ENCODE measurements at places on chromosomes 2 and 18. TPM values are rescaled to one million over a fixed set of nuclear protein-coding genes. Genes with fewer than 3 reads are reported as not detected.
A peak's percentile ranks its signal among the peaks of the same experiment; 100 is the strongest.

- no peak for DNase-seq
Observed at GRCh38 chr2:10591207-10591606, 98.6 kb downstream of the NOL10 start.

REG3G gene
- not detected for total RNA-seq

GRCh38 chr2:88753833-88754584, 62.5 kb downstream of the RPIA start:
- no peak for DNase-seq

DNA sequence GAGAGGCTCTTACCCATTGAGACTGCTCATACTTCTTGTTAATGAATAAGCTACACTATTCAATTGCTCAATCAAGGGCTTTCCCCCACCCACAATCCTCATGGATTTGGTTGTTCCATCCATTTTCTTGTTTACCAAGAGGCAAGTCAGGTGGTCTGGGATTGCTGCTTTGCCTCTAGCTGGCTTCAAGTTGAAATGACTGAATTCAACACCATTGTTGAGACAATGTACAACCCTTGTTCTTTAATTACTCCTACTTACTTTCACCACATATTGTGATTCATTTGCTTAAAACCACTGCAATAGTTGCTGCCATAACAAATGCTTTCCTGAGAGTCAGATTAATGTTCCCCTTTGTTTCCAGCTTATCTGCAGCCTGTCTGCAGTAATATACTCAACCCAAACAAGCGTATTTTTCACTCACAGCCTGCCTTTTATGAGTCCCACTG, 532.2 kb downstream of the RIT2 start:
- DNase-seq: no peak

C2orf92 gene
- 10.0 TPM for total RNA-seq

- DNase-seq: no peak
Observed at GRCh38 chr2:203982276-203982675, 45.7 kb downstream of the ICOS start.

SERPINB2 gene
- total RNA-seq: not detected

IL1B gene
- not detected for total RNA-seq

LHCGR gene
- not detected for total RNA-seq

ANKRD62 gene
- total RNA-seq: not detected

- DNase-seq: no peak
Observed at GRCh38 chr2:134736167-134736880, 17.5 kb upstream of the TMEM163 start.

DNA sequence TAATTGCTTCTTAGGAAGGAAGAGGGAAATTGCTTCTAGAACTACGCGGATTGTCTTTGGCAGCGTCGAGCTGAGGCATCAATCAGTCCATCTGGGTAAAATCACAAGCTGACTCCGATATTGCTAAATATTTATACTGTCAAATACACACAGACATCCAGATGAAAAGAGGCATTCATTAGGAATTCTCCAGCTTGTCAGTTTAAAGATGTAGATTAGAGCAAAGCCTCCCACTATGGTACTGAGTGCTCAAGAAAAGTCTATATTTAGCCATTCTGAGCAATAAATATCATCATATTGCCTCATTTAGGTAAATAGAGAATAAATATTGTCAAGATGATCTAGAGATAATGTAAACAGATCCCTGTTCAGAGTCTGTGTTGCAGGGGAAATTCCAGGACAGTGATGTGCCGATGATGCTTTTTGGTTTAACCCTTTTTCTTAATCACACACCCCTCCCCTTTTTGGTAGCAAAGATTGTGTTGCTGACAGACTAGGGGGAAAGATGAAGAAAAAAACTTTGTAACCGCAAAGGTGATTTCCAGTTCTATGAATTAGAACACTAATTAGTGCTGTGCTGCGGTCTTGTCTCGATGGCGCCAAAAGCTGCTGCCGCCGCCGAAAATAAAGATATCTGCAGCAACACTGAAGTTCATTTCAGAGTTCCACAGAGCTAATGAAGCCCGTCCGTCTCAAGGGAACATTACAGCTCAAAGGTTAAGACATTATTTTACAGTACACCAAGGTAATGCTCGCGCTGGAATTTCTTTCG, 171.8 kb downstream of the PTGR3 start:
- DNase-seq: no peak

GRCh38 chr2:129229830-129230441, 749.5 kb upstream of the RAB6C start:
- DNase-seq: no peak

TCF7L1 gene
- 35.0 TPM for total RNA-seq

DNA sequence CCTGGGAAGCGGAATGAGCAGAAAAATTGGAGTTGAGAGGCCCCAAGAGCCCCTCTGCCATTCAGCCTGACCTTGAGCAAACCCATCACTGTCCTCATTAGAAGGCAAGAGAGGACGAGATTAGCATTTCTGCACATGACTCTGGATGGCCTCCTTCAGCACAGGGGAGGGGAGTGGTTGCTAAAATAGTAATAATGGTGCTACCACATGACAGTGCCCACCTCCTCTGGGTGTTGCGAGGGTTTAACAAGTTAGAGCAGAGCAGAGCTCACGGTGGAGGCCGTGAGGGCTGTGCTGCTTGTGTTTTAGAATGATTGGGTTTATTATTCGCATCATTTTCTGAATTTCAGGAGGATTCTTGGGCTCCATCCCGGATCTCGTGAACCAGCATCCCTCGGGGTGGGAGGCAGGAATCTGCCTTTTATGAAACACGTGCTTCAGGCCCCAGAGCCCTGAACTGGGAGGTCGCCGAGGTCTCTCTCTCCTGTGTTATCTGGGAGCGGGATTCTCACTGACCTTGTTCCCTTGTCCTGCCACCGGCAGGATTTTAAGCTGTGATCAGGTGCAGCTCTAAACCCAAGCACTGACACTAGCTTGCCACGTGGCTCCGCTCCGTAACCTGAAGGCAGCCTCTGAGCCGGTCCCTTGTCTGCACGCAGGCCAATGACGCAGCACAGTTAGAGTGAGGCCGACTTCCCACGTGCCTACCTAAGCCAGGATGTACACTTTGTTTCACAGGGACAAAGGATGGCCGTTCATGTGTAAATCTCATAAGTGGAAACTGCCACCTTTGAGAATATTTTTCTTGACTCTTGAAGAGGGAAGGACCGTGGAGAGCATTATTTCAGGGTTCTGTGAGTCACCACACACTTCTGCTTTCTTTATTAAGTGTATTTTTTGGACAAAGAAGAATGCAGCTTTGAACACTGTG, 142.3 kb downstream of the ACOXL start:
- no peak for DNase-seq

GRCh38 chr18:1542230-1542774, 637.6 kb downstream of the ADCYAP1 start:
- DNase-seq: no peak

DNA sequence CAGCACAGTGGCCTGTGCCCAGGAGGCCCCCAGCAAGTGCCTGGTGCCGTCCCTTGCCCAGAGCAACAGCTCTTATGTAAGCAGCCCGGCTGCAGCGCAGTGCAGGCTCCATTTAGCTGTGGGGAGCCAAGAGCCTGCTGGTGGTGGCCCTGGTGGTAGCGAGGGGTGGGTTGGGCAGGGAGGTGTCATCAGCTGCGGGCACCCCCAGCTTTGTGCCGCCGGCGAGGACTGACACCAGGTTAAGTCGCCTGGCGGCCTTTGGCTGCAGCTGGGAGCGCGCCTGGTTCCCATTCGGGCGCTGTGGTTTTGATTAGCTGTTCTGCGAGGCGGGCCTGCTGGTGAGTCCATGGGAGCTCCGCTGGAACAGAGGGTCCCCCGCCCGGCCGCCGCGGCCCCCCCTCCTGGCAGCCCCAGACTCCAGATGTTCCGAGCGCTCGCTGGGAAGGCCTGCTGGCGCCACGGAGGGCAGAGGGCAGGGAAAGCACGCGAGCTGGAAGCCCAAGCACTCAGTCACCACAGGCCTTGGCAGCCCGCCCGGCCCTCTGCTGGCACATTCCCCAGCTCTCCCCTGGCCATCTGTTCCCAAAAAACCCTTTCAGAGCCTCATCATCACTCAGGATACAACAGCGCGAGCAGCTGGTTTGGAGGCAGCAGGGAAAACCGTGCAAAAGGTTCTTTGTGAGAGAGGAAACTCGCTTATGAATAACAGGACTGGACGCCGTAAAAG, 18.4 kb downstream of the ATOH8 start:
- peak; percentile 99 for DNase-seq

- DNase-seq: no peak
Observed at GRCh38 chr2:60867848-60868247, 13.5 kb upstream of the REL start.

- no peak for DNase-seq
Observed at GRCh38 chr2:231680992-231681852, 27.1 kb upstream of the PTMA start.

GRCh38 chr2:105879803-105880300, 135.1 kb downstream of the NCK2 start:
- DNase-seq: no peak

FBXO36 gene
- total RNA-seq: 3.0 TPM

DNA sequence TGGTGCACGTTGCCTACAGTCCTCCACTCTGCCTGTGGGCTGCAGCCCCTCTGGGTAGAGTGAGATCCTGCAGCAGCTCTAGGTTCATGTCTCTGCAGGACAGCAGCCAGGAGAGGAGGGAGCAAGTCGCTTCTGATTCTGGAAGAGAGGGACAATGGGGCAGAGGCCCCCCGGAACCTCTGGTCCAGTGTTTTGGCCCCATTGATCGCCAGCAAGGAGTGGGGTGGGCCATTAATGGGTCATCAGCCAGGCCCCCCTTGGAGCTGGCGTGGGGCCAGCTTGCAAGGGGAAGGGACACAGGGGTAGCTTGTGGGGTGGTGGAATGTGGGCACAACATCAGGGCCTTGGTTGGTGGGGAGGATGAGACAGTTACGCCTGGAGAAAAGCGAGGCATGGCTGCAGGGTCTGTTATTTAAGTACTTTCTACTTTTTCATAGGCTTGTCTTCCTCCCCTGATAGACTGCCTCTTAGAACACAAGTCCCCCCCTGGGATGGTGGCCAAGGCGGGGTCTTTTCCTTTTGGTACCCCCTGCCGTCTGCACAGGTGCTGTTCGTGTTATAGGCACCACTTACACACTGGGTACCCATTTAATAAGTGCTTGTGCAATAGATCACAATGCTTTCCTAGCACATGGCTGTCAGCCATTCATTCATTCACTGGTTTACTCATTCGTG, 44.6 kb downstream of the INHBB start:
- no peak for DNase-seq

MRO gene
- total RNA-seq: not detected

DNA sequence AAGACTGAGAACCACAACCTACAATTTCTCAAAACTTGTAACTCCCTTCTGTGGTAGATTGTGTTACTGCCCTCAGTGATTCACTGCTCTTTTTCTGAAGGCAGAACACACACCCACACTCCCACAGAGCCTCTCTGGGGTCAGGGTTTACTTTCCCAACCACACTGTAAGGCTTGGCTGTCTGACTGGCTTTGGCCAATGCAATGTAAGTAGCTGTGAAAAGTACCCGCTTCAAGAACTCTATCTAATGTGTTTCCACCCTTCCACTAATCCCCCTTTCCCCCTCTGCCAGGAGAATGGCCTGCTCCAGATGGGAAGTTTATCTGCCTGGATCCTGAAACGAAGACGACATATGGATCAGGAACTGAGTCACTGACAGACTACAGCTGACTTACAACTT, 222.7 kb downstream of the CDH2 start:
- DNase-seq: no peak

DNA sequence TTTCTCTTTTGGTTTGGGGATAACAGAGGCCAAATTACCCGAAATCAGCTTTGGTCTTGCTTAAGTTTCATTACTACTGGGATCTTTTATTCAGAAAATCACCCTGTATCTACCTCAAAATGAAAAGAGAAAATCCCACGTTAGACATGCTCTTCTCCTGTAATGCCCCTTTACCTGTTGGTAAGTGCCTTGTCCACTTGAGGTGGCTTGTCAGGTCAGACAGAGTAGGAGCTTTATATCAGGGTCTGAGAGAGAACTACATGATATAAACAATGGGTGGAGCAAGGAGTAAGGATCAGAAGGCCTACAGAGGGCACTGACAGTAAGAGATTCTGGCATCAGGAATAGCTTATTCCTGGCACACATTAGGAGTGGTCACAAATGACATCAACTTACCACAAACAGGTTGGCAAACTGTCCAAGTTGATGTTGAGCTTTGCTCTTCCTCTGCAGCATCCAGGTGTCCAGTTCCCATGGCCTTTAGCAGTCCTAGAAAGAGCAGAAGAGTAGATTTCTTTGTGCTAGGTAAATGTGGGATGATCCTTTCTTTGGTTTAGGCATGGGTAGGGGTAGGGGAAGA, at the start of gene REG1B:
Gene REG1B, minus strand, starts transcription at position 209 of the 580 bp plus-strand sequence. CDS start 381 bp downstream, outside the sequence.
- DNase-seq: no peak

DNA sequence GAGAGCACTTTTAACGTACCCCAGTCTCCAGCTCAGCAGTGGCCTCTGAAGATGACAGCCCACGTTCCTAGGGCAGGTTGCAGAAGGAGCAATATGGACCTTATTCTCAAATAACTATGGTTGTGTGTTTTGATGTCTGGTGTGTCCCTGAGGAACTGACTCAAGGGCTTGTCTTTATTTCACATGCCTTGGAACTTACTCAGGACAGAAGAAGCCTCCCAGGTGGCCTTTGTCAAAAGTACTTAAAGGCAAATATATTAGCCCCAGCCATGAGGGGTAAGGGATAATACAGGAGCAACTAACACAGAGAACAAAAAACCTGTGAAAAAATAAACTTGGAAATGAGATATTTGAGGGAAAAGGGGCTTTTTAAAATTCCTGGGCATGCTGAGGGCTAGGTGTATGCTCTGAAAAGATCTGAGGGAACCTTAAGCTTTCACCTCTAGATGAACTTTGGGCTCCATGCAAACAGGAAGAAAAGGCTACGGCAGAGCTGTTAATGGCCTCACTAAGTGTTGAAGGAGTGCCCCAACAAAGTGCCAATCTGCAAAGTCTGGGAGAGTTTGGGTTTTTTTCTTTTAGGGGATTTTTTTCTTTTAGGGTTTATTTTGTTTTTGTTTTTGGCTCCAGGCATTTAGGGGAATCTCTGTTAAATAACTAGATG, 40.3 kb downstream of the SRBD1 start:
- DNase-seq: no peak

C1QL2 gene
- total RNA-seq: not detected

DNA sequence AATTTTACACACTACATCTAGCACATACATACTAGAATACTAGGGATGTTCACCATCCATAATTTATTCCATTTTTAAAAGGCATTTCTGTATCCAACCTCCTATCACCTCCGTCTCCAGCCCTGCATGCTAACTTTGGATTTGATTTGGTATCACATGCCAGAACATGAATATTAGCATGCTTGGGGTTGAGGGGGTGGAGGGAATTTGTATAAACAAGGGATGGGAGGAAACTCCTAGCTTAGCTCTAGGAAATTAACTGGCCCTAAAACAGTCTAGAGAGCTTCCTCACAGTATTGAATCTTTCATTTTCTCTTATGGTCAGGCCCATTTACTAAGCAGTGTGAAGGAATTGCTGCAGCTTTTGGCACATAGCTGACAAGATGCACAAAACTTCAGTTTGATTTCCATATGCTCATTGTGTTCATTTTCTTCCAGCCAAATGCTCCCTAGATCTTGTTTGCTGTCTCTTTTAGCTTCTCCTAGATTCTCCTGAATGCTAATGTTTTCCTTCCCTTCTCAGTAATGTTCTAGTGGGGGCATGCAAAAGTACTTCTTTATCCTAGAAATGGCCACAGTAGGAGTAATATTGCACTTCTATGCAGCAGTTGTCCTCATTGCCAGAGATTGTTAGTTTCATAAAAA, 135.2 kb downstream of the VWC2L start:
- no peak for DNase-seq

GRCh38 chr2:171541202-171541887, 19.1 kb downstream of the CYBRD1 start:
- no peak for DNase-seq
